ENCODE measurements at places on chromosomes 2 and 18.
A peak's percentile ranks its signal among the peaks of the same experiment; 100 is the strongest.

GRCh38 chr18:37552286-37552685 lies 13.3 kb downstream of the CELF4 start:
- DNase-seq: no peak

- no peak for DNase-seq
Measured at GRCh38 chr2:43985359-43985758, 10.4 kb downstream of the LRPPRC start.

- no peak for DNase-seq
Measured at GRCh38 chr18:76544511-76545345, 49.7 kb upstream of the ZNF516 start.

GRCh38 chr2:135299165-135299564 lies 231.9 kb downstream of the ZRANB3 start:
- DNase-seq: no peak

DNA sequence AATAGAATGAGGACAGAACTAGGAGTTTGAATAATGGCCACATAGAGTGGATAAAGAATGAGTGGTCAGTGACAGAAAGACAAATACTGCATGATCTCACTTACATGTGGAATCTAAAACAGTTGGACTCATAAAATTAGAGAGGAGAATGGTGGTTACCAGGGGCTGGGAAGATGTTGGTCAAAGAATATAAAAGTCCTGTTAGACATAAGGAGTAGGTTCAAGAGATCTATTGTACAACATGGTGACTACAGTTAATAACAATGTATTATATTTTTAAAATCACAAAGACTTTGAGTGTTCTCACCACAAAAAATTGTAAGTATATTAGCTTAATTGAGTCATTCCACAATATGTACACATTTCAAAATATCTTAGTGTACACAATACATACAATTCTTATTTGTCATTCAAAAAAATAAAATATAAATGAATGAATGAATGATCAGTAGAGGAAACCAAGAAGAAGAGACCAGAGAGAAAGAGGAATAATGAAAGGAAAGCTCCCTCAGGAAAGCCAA lies 177.9 kb upstream of the VRK2 start:
- no peak for DNase-seq

GRCh38 chr2:54618646-54619565 lies 104.6 kb upstream of the EML6 start:
- no peak for DNase-seq

GRCh38 chr2:101644842-101645383 lies 52.6 kb upstream of the MAP4K4 start:
- DNase-seq: no peak

DNA sequence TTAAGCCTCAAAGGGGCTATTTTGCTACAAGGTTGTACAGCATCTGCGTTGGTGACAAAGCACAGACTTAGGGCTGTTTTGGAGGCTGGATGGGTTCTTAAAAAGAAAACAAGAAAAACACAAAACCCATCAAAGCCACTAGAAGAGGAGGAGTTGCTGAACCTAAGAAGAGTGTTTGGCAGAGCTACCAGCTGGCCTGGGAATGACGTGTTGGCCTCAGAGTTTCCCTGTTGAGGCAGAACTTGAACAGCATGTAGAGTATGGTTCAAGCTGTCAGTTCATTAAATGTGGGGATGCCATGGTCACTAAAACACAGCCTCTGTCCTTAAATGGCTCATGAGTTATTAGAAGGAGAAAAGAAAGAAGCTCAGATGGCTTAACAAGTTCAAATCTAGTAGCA lies 162.5 kb downstream of the TTC32 start:
- no peak for DNase-seq

- DNase-seq: no peak
Measured at GRCh38 chr18:35139517-35139916, 98.3 kb downstream of the MAPRE2 start.

DNA sequence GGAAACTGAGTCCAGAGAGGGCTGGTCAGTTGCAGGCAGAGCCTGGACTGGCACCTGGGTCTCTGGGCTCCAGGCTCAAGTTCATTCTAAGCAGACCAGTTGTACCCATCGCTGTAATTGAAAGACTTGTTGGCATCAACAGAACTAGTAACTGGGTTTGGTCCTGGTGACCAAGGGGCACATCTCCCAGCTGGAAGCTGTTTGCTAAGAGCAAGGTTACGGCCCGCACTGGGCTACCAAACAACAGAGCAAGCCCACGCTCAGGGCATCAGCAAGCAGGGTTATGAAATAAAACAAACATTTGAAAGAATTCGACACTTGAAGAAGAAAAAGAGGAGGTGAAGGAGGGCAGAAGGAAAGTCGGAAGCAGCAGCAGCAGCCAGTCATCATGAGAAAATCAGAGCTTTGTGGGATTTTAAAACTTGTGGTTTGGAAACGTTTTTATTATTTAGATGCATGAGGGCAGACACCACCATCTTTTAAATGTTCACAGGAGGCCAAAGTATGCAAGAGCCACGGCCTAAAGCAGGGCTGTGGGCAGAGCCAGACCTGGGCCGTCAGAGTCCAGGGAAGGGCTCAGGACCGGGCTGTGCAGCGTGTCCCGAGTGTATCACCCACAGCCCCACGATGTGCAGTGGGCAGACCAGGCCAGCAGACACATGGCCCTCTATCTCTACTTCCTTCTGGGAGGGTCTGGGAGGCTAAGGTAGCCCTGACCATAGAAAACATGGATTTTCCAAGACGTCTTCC lies 220.3 kb downstream of the BCL2 start:
- DNase-seq: no peak

- DNase-seq: no peak
Measured at GRCh38 chr2:1688161-1688560, 56.2 kb downstream of the PXDN start.

DNA sequence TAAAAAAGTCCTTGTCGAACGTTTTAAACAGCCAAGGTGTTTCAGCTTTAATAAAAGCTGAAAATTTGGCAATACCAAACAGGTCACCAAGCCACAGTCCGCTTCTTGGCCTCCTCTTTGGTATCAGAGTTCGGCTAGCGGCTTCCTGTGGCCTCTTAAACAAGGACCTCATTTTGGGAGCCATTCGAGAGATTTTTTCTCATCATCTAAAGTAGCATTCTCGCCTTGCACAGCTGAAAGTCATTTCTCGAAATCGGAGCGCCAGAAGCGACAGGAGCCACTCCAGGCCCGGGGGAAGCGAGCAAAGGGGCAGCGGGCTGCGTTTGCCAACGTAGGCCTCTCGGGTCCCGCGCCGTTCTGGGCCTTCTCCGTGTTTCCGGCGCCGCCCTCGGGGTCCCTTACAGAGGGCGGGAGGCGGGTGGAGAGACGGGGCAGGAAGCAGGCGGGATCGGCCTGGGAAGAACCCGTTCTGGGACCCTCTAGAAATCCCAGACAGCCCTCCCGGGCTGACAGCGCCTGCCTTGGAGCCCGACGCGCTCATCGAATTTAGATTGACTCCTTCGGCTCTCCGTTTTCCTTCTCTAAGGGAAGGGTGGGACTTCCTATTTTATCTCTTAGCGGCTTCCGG lies 522 bp upstream of the ZNF407 start:
- DNase-seq: peak; percentile 43

GRCh38 chr2:54983345-54984220 lies 66.7 kb downstream of the RTN4 start:
- no peak for DNase-seq

- no peak for DNase-seq
Measured at GRCh38 chr2:126823951-126824350, 74.7 kb upstream of the TEX51 start.

- no peak for DNase-seq
Measured at GRCh38 chr2:99101697-99102096, 39.8 kb upstream of the C2orf15 start.

GRCh38 chr2:182023235-182023634 lies 37.6 kb downstream of the PPP1R1C start:
- DNase-seq: no peak

DNA sequence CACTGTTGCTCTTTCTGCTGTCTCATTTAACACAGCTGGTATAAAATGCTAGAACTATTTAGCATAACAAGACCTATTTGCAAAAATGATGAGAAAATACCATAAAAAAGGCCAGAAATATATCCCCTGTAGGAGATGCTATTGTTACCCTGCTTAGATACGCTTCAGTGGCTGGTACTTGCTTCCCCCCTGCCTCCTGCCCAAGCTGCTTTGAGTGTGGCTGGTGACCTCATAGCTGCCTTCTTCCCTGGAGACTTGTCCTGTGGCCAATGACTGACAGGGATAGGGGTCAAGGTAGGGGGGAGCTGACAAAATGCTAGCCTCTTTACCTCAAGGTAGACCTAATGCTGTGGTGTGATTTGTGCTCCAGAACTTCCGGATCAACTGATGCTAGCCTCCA lies 150.2 kb upstream of the ZEB2 start:
- DNase-seq: no peak

DNA sequence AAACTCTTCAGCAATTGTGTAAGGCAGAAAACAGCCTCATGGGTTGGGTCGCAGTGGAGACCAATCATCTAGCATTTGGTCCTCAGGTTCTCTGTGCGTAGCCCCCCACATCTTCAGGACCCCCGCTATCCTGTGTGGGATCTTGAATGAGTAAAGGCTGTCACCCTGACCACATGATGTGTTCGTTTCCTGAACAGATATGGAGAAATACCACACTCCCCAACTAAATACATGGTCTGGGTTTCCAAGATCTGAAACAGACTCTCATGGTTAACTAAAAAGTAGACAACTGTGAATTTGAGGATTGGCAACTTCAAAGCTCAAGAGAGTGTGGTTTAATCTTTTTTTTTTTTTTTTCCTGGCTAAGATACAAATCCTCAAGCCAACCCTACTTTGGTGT lies 23.2 kb downstream of the DOCK10 start:
- DNase-seq: no peak

- no peak for DNase-seq
Measured at GRCh38 chr2:152432206-152432653, 97.3 kb downstream of the FMNL2 start.

DNA sequence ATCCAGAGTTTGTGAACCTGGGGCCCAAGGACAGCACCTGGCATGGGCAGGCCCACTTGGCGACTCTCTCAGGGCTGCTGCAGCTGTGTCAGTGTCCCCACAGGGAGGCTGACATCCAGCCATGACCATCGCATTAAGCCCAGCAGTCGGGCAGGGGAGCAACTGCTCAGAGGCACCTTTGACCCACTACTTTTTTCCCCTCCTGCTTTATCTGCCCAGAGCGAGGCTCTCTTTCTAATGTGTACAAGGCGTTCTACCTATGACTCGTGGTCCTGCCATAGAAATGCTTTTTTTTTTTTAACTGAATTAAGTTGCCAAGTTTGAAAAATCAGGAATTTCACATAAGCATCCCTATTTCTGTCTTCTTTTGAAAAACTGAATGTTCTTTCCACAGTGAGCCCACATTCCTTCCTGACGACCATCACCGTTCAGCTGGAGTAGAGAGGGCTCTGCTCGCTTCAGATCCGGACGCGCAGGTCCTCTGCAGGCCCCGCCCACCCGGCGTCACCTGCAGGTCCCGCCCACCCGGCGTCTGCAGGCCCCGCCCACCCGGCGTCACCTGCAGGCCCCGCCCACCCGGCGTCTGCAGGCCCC lies 403 bp upstream of the CLUL1 start:
- no peak for DNase-seq

DNA sequence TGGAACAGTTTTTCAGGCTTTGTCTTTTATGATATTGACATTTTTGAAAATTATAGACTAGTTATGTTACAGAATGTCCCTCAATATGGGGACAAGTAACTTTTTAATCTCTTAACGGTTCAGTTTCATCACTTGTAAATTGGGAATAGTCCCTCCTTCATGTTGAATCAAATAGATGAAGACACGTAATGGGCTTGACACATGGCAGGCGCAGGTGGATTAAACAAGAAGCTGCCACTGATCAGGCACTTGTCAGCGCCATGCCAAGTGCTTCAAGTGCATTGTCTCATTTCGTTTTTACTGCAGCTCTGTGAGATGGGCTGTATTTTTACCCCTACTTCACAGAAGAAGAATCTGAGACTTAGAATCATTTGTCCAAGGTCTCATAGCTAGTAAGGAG lies 9.5 kb upstream of the SMAD4 start:
- no peak for DNase-seq

- no peak for DNase-seq
Measured at GRCh38 chr2:187586011-187586641, 31.9 kb upstream of the TFPI start.

DNA sequence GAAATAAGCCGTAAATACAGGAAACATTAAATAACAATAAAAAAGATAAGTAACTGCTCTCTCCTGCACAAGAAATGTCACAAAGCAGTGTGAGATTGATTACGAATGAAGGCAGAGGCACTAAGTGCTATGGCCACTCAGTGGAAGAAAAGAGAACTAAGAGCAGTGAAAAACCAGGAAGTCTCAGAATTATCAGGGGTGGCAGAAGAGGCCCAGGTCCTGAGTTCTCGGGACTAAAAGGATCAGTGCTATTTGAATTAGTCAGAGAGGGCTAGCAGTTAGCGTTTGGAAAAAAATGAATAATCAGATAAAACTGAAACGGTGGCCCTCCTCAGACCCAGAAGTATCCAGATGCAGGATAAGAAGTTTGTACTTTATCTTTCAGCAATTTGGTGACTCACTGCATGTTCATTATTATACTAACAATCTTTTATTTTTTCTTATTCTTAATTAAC lies 367.1 kb downstream of the ZEB2 start:
- no peak for DNase-seq

DNA sequence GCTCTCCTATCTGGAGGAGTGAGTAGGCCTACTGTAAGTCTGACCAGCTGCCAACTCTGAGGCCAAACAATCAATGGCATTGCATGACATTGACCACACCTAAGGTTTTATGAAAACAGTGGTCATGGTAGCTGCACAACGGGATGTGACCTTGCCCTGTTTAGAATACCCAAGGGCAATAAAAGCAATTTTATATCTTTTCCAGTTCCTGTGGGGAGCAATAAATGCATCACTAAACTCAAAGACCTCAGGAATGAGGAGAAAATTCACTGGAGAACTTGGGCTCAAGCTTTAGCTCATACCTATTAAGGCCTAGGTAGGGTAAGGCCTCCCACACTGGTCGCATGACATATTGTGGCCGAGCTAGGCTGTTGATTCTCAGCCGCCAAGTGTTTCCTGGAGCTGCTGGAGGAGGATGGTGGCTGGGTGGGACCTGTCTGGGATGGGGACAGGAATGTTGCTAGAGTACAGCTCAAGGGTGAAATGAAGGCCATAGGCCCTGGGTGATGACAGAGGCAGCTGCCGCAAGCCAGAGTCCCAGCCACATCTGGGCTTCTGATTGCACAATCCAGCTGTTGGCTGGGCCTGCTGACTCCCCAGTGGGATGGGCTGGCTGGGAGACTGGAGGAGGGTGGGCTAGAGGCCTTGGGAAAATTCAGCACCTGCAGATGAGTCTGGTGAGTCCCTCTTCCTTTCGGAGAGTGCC lies 313.7 kb downstream of the CYP26B1 start:
- DNase-seq: no peak

DNA sequence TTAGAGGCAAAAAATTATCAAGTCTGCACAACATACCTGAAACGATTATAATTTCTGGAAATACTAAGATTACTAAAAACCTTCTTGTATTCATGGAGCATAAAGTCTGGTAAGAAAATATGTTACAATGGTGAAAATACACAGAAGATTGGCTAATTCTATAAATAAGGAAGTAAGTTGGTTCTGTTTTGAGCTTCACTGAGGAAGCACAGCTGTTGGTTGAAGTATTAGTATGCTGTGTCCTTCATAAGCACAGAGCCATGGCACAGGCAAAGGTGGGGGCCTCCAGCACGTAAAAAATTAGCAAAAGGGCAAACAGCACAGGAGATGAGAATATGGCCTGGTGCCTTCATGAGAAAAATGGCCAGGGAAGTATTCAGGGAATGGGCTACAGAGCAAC lies 40.4 kb upstream of the ANKRD62 start:
- DNase-seq: no peak

Measured in stimulated activated CD4-positive, alpha-beta T cell treated with anti-CD3 and anti-CD28 coated beads, Interleukin-1b, Interleukin-23, amount 100 ng/mL, for 1 hour (primary cell).